Kidney epithelial cell (primary cell): ENCODE measurements at places on chromosomes 5 and 9.

DNA sequence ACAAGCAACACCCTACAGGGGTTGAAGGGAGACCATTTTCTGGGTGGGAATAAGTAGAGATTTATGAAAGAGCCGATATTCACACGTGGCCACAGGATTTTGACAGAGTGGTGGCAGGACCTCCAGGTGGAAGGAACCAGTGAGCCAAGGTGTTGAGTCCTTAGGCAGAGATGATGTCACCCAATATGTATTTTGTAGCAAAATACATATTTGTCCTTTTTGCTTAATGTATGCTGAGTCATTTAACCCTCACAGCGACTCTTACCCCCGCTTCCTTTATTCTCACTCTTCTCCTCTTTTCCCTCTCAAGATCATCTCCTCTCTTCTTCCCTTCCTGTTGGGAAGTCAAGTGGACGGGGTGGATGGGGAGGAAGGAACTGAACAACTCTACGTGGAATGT, 215.7 kb upstream of the S1PR3 start:
- no peak for DNase-seq

DNA sequence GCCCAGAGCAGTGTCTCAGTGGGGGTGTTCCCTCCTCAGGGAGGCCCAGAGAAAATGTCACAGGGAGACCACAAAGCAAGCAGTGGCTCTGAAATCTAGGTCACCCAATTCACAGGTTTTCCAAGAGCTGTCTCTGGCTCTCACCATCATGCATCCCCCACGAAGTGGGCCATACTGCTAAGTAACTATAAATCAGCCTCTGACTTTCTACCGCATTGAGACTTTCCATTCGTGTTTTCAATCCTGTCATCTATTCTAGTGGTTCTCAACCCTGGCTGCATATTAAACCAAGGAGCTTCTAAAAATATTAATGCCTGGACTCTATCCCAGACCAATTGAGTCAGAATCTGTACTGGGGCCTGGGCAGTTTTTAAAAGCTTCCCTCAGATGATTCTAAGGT, 2.0 kb upstream of the C1QTNF3 start:
- no peak for DNase-seq

GRCh38 chr5:53160895-53161294, 51.3 kb upstream of the MOCS2 start:
- no peak for DNase-seq

DNA sequence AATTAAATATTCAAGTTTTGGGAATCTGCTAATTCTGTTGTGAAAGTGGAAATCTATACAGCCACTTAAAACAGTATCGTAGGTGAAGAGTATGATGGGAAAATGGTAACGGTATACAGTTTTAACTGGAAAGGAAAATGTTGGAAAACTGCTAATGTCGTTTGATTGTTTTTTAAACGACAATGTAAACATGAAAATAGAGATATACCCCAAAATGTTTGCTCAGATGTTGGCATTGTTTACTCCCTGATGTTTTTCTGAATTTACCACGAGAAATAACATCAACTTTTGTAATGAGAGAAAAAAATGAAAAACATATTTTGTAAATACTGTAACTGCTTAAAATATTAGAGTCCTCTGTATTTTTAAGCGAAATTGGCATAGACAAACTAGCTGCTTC, 2.7 kb downstream of the MATR3 start:
- DNase-seq = no peak
